ENCODE measurements at places on chromosomes 2 and 18.
A peak's percentile ranks its signal among the peaks of the same experiment; 100 is the strongest.

DNA sequence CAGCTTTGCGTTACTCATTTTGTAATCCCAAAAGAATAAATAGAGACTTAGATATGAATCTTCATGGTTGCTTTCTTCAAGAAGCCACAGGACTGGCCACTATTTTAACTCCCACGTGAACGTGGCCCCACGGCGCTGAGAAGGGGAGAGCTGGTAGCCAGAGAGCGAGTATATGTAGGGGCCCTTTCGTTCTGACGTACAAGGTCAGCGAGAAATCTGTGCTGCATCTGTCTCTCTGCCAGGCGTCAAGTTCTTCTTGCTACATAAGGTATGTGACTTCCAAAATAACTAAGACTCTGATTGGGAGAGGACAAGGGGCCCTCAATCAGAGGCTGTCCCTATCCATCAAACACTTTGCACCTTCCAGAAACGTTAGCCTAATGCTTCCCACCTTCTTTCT, 149.2 kb downstream of the PLEKHA3 start:
- no peak for DNase-seq

DNA sequence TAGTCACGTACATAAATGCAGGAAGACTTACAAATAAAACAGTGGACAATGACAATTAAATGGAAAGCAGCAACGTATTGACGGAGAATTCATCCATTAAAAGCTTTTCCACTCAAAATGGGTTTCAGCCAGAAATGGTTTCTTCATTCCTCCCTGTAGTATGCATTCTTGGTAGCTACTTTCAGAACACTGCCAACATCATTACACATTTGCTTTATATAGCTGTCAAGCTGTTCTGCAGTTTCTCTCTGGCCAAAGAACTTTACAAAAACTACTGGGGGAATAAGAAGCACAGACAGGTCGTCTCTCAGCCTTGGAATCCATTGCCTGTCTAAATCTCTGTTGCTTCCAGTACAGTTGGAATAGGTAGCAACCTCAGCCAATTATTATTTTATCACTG, 84.1 kb upstream of the NCKAP5 start:
- no peak for DNase-seq

GRCh38 chr2:154484338-154485099, 214.0 kb upstream of the KCNJ3 start:
- no peak for DNase-seq

DNA sequence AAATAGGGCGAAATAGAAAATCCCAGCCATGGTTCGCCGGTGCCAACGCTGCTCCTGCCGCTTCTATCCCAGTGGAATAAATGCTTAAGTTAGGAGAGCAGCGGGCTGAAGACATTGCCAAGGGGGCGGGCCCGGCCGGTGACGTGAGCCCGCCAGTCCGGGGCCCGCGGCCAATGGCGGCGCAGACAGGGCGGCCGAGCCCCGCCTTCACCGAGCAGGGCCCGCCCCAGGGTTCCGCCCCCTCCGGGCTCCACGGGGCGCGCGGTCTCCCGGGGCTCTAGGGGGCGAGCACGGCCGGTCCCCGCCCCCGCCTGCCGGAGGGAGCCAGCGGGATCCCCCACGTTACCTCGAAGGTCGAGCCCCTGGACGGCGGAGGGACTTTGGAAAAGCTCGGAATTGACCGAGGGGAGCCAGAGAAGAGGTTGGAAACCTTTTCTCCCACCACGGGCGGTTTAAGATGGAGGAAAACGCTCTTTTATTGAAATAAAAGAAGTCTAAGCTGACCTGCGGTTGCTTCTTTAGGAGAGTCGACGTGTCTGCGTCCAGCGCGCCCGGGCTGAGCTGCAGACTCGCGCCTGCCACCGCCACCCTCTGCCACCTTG, at the start of gene EPHA4:
EPHA4 (minus strand) TSS at position 86 of the 602 bp plus-strand sequence; CDS start at position 30, 56 bp downstream.
- peak; percentile 87 for DNase-seq
